ENCODE measurements at places on chromosomes 3 and 15.

DNA sequence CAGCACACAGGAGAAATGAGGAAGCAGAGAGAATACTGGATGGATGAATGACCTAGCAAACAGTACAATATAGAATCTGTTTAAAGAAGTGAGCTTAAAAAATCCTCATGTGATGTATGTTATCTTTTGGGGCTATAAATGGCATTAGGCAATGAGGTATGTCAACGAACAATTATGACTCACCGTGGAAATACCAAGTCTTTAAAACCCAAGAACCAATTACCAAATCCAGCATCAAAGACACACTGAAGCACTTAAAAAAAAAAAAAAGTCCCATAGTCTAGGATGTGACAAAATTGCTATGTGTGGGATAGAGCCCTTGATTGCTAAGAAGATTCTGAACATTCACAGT lies 36.3 kb upstream of the HERC1 start:
- DNase-seq: no peak

- DNase-seq: no peak
These were observed 56.1 kb downstream of the SLCO3A1 start for GRCh38 chr15:91909574-91909973.

- DNase-seq: no peak
These were observed 1183.1 kb downstream of the ZPLD1 start for GRCh38 chr3:103617961-103618360.

DNA sequence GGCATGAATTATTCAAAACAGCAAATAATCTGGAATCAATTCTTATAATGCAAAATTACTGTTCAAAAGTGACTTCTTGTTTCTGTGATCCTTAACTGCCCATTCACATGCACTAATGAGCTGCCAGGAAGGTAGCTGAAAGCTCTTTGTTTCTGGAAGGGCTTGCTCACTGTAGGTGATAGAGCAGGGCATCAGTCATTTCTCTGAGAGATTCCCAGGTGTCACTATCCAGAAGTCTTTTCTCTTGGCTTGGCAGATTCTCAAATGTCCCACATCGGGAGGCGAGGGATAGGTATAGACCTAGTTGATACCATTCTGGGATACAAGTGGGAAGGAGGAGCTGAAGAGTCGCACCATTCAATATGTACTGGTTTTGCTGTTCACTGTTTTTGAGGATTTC lies 35.0 kb downstream of the C3orf85 start:
- no peak for DNase-seq

DNA sequence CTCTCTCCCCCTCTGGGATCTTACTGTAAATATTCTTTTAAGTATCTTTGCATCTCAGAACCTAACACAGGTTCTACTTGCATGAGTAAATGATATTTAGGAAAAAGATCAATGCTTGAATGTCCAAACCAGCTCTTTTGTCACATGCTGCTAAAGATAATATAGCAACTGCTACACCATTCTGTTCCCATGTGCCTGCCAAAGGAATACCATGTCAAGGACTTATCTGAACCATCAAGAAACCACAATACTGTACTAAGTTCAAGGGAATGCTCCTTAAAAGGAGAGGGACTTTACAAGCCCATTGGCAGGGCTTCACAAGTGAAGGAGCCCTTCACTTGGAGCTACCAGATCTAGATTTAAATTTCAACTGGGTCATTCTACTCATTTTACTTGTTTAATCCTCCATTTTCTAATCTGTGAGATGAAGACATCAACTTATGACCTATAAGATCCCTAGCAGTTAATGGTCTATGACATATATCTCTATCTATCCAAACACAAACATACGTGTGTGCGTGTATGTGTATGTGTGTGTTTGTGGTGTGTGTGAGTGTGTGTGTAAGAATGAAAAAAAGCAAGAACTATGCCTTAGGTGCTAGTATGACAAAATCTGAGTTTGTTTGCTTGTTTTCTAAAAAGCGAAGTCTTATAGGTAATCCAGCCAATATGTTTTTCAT lies 13.0 kb upstream of the SEC62 start:
- DNase-seq: no peak

DNA sequence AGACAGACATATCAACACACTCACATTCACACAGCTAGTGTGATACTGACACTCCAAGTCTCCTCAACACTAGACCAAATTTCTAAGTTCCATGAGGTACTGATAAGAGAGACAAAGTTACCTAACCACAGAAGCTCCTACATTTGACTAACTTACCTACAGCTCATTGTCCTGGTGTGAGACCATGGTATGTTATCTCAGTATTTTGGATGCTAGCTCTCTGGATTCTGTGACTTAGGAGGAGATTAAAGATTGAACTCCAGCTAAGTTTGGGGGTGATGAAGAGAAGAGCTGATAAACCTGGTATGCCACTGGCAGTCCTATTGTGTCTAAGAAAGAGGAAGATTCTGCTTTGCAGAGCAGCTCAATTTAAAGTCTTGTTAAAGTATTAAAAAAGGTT lies 144.0 kb upstream of the MYRIP start:
- DNase-seq: no peak

- DNase-seq: peak; percentile 26
These were observed 44.1 kb upstream of the ARL6 start for GRCh38 chr3:97720417-97720816.
